ENCODE measurements at places on chromosomes 11 and 22.
A peak's percentile ranks its signal among the peaks of the same experiment; 100 is the strongest.

- DNase-seq: no peak
Measured at GRCh38 chr11:21653951-21654421, 538.9 kb upstream of the ANO5 start.

GRCh38 chr22:49958931-49959781 is 1.4 kb upstream of the PIM3 start:
- DNase-seq: no peak

GRCh38 chr11:102664001-102664752 is 39.0 kb upstream of the MMP20 start:
- DNase-seq: no peak

- DNase-seq: no peak
Measured at GRCh38 chr11:118006153-118006534, 19.9 kb downstream of the IL10RA start.

DNA sequence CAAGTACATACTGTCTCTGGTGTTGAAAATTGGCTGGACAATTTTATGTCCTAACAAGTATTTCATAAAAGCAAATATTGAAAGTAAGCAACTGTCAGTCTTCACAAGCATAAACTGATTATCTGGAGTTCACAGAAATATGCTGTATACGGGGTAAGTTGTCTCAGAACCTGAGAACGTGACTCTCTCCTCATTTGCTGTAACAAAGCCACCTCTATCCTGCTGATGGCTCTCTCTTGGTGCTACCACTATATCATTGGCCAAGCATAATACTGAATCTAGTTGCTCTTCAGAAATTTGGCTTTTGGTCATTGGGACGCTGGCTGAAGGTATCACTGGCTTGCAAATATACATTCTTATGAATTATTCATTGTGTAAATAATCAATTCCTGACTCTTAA is 1078.0 kb downstream of the LRRC4C start:
- DNase-seq: no peak

- peak; percentile 95 for DNase-seq
Measured at GRCh38 chr11:61378713-61379313, 13.6 kb upstream of the TMEM216 start.

DNA sequence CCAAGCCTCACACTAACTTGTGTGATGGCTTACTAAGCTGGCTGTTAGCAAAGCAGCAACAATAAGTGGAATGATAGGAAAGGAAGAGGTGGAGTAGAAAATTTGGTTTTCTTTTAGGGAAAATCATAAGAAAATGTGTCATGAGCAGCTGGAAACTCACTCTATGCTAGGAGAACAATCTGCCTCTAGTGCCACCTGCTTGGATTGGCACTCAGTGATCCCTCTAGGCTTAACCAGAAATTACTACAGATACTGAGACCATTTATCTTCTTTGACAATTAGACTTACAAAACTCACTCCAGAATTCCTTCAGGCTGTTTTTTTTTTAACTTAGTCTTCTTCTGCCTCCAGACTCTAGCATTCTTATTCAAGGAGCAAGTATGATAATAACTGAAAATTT is 117.3 kb downstream of the CD44 start:
- no peak for DNase-seq

Data from HCEC 1CT (cell line).